NCI-H1417 treated with DMSO at 0.1 percent for 48 hours (cell line): ENCODE measurements at places on chromosomes 4 and X.

DNA sequence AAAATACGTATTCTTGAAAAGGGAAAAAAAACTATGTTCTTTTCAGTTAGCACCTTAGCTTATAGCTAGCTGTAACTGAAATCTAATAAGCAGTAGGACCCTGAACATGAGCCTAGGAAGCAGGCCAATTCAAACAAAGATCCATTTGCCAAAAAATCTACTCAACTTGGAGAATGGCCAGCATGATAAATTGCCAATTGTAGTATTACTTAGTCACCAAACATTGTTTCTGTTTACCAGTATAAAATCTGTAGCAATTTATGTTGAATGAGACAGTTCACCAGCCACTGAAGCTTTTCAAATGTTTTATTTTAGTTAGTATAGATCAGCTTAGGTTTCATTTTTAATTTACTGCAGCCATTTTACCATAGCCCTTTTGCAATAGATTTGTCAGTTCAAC lies 323.6 kb upstream of the DIPK2B start:
- DNase-seq, result no peak

GRCh38 chr4:109195646-109196045 lies 106.8 kb downstream of the COL25A1 start:
- no peak for DNase-seq

- no peak for DNase-seq
Observed at GRCh38 chrX:54427837-54428424, 12.3 kb upstream of the TSR2 start.

- no peak for DNase-seq
Observed at GRCh38 chr4:68803013-68803412, 12.8 kb upstream of the UGT2B10 start.
